ENCODE measurements at places on chromosomes 4 and X.

DNA sequence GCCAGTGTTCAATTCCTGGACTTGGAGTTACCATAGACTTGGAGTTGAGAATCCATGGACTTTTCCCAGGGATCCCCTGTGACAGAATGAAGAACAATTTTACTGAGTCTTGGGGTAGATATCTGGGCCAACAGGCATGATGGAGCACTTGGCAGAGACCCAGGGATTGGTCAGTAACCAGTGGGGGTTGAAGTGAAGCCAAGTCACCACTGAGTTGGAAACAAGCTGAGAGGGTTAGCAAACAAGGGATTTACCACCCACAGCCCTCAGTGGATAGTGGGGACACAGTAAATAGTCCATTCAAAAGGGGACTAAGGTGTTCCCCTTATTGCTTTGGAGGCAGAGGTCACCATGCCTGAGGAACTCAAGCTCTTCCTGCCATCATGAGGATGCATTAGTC lies 281.7 kb downstream of the PPP1R2C start:
- no peak for DNase-seq

DNA sequence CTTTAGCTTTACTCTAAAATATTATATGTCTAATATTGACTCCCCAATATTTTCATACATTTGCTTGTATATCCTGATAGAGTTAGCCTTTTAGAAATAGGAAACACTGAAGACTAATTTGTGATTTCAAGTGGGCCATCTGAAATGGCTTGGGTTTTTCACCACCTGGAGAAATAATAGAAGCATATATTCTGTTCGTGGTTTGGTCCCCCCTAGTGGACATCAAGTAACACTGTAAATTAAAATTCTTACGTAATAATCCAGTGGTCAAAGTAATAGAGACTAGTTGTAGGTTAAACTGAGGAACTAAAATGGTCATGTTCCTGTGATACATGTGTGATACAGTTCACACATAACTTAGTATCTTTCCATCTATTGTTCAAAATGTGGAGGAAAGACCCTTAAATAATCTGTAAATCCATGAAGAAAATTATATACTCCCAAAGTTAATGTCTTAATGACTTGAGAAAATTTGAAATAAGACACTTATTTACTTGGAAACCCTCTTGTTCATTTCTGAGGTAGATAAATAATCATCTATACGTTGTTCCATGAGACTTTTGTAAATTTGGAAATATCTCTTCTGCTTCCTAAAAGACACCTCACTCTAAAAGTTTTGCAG lies 79.8 kb upstream of the SMARCAD1 start:
- DNase-seq, result no peak

DNA sequence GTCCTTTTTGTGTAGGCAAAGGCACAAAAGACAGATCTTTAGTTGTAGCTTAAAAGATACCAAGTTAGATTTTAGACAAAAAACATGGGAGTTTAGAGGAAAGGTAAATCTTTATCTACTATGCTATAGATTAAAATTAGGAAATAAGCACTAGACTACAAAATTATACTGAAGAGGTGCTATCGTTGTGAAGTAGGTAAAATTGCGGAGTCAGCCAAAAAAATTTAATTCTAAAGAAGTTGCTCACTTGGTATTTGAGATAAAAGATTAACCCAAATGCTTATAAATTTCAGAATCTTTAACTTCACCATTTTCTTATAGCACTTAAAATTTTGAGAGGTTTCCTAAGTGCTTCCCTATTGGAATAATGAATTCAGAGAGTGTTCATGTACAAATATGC lies 604.1 kb downstream of the GRXCR1 start:
- DNase-seq, result no peak

- no peak for DNase-seq
These were observed 3.5 kb downstream of the GNRHR start for GRCh38 chr4:67750691-67751090.

- no peak for DNase-seq
These were observed 75.2 kb downstream of the IL1RAPL2 start for GRCh38 chrX:104641176-104641575.

DNA sequence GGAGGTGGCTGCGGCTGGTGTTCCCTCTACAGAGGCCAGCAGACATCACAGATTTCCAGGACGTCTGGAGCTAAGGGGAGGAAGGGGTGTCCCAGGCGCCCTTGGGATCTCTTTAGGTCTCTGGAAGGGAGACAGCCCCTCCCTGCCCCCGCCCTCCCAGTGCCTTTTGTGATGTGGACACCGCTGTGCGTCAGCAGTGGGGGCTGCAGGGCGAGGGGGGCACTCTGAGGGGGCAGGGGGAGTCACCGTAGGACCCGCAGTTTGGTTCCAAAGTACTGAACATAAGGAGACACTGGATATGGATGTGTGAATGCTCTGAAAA lies 25.6 kb upstream of the MXD4 start:
- DNase-seq, result no peak

GRCh38 chr4:2964706-2965258 lies 1.4 kb downstream of the GRK4 start:
- DNase-seq, result no peak

GRCh38 chrX:32480019-32480418 lies 731.3 kb downstream of the DMD start:
- DNase-seq, result no peak

GRCh38 chr4:186981161-186981560 lies 257.5 kb upstream of the FAT1 start:
- no peak for DNase-seq

DNA sequence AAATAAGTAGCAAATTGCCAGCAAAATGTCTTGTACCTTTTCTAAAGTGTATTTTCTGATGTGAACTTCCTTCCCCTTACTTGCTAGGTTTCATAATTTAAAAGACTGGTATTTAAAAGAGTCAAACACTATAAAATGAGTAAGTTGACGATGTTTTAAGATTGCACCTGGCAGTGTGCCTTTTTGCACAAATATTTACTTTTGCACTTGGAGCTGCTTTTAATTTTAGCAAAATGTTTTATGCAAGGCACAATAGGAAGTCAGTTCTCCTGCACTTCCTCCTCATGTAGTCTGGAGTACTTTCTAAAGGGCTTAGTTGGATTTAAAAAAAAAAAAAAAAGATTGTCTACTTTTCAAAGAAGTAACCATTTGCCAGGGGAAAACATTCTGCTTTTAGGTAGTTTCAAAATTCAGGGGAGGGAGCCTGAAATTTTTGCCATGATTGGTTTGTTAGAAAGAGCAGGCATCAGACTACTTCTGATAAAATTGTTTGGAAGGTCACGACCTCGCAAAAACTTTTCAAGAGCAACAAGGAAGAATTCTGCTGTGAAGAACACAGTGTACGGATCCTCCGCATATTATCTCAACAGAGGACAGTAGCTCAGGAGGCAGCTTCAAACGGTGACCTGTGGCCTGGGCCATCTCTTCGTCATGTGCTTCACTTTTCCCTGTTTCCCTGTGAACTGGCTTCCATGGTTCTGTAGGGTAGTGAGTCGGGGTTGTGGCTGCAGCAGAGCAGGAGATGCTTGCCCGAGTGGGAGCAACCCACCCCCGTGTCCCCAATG lies 66.1 kb downstream of the CDS1 start:
- no peak for DNase-seq

GRCh38 chr4:66693694-66694093 lies 851.6 kb downstream of the CENPC start:
- no peak for DNase-seq

DNA sequence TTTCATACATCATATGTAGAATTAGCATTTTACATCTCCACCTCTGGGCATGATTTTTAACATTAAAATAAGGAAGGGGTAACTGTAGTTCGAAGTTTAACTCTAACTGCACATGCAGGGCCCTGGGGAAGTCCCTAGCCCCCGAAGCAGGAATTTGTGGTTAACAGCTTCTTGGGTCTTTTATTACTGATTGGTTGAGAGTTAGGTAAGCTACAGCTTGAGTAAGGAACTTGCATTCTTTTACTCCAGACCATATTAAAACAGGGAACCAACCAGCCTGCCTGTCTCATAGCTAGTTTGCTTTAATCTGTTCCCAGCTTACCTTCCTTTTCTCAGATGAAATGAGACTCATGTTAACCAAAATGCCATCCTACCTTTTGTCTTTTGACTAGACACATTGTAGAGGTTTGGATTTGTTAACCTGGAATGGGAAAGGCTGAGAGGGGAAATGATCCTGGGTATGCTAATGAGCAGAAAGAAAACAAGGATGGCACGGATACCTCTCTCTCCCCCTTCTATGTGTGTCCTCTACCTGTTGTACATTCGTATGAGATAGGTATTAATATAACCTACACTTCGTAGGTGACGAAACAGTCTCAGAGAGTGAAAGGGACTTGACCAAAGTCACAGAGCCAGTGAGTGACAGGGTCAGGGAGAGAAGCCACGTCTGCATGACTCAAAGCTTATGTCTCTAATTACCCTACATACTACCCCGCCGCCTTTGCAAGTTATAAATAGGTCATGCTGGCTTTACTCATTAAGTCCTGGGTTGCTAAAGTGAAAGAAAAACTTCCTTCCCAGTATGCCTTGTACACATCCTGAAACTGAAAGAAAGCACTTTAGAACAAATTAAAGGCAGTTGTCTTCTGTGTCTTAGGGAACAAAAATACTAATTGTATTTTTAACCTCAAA lies 119.5 kb upstream of the AFF2 start:
- peak; percentile 41 for DNase-seq

GRCh38 chr4:109026588-109026987 lies 263.7 kb upstream of the ETNPPL start:
- no peak for DNase-seq

GRCh38 chrX:132393992-132394391 lies 94.8 kb downstream of the MBNL3 start:
- no peak for DNase-seq

DNA sequence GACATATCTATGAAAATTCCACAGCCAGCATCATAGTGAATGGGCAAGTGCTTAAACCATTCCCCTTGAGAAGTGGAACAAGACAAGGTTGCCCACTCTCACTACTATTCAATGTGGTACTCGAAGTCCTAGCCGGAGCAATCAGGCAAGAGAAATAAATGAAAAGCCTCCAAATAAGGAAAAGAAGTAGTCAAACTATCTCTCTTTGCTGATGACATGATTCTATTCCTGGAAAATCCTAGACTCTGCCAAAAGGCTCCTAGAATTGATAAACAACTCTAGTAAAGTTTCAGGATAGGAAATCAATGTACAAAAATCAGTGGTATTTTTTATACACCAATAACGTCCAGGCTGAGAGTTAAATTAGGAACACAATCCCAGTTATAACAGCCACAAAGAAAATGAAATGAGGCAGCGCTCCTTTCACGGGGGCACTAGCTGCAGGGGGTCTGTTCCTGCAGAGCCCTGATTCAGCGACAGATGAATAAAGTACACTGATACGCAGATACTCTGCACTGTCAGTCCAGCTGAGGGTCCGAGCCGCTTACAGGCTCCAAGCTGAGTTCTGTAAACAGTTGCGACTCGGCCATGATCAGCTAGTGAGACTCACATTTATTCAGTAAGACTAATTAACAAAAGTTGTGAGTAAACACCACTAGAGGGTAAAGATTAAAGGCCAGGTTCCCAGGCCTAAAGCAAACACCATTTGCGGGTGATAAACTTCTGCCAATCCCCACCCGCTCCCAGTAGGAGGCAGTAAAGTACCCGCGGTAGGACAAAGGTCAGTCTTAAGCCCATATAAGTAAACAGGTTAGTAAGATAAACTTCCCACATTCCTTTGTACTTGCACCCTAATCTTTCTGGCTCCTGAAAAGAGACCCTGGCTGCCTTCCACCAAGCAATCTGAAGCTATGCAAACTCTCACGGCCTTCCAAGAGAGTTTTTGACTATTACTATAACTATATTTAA lies 290.6 kb upstream of the GRID2 start:
- DNase-seq, result no peak

GRCh38 chr4:145420595-145421214 lies 60.9 kb upstream of the SMAD1 start:
- no peak for DNase-seq

DNA sequence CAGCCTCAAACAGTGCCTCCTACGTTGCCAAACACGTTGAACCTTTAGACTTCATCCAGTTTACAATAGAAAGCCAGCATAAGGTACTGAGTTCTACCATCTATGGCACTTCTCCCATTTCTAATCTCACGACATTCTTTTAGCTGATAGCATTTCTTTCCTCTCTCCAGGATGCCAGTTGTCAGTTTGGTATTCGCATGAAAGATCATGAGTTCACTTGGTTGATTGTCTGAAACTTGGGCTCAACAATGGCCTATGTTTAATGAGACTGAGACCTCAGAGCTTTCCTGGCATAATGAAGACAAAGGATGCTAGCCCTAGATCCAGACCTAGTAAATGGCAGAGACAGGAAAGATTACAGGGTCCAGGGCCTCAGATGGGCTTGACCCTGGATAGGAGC lies 69.2 kb upstream of the SPRY1 start:
- DNase-seq, result no peak

DNA sequence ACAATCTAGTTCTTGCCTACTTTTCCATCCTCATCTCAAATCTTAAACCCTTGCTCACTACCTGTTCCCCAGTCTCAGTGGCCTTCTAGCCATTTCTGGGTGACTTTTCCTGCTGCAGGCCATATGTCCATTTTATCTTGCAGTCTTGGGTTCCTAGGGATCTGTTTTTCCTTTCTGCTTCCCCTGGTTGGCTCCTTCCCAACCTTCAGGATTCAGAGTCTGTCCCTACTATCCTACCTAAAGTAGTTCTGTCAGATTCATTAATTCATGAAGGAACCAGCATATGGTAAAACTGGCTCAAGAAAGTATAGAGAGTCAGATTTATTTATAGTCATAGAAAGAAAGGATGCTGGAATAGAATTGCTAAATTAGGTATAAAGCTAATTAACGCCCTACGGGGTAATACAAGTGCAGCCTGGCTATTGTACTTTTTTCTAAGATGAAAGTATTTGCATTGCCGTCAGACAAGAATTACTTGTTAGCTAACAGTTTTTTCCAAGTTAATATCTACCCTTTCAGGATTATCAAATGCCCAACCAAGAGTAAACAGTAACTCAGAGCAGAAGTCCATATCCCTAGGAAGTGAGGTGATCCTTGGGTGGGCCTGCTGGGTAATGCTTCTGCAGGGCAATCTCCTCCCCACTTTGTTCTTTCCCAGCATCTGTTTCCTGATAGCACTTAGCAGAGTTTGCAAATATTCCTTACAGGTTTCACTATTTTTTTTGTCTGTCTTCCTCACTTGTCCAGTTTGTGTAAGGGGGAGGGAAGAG lies 63.6 kb downstream of the REPS2 start:
- DNase-seq, result no peak

DNA sequence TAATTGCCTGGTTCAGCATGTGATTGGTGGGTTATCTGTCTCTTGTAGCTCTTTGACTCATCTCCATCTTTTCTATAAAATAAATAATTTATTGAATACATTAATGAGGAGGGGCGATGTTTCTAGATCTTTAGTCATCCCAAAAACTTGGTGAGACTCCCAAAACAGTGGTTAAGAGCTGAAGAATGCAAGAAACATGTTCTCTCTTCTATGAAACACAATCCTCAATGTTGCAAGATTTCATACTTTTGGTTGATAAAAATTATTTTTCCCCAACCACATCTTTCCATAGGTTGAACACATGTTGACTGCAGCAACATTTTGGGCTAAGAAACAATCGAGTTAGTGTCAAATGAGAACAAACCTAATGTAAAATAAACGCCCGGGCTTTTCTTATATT lies 1.2 kb upstream of the TMEM47 start:
- no peak for DNase-seq

GRCh38 chr4:29310252-29310651 lies 1409.9 kb upstream of the PCDH7 start:
- DNase-seq, result no peak

All from central memory CD4-positive, alpha-beta T cell (primary cell).